Activated CD8-positive, alpha-beta memory T cell treated with anti-CD3 and anti-CD28 coated beads for 1 hour (primary cell): ENCODE measurements at places on chromosomes 13 and 19.

DNA sequence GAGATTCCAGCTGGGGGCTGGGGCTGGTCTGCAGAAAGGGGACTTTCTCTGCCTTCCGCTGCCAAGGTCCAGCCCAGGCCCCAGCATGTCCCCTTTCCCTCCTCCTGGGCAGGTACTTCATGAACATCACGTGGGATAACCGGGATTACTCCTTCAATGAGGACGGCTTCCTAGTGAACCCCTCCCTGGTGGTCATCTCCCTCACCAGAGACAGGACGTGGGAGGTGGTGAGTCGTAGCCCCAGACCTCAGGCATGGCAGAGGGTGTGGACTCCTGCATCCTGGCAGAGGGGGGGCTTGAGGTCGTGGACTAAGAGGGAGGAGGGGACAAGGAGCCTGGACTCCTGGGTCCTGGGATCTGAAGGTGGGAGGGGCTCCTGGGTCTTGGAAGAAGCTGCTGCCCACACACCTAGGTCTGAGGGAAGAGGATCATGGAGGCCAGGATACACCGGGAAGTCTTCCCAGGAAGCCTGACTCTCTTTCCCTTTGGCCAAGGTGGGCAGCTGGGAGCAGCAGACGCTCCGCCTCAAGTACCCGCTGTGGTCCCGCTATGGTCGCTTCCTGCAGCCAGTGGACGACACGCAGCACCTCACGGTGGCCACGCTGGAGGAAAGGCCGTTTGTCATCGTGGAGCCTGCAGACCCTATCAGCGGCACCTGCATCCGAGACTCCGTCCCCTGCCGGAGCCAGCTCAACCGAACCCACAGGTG is 20.6 kb downstream of the GRIN2D start:
- DNase-seq = no peak

DNA sequence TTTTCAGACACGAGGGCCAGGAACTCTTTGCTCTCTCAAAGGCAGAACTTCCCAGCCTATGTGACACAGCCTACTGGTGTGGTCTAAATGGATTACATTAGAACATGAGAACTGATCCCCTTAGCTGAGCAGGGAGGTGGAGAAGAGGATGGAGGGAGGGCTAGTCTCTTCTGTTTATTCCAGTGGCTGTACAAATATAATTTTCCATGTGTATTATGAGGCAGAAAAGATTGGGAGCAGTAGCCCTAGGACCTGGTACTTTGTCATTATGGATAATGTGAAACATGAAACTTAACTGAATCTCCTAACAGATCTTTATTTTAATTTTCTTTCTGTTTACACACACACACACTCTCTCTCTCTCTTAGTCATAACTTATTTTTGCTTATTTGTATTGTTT is 82.1 kb downstream of the WDFY2 start:
- no peak for DNase-seq

- DNase-seq = no peak
Observed at GRCh38 chr19:57641715-57642234, 8.8 kb downstream of the ZNF211 start.

DNA sequence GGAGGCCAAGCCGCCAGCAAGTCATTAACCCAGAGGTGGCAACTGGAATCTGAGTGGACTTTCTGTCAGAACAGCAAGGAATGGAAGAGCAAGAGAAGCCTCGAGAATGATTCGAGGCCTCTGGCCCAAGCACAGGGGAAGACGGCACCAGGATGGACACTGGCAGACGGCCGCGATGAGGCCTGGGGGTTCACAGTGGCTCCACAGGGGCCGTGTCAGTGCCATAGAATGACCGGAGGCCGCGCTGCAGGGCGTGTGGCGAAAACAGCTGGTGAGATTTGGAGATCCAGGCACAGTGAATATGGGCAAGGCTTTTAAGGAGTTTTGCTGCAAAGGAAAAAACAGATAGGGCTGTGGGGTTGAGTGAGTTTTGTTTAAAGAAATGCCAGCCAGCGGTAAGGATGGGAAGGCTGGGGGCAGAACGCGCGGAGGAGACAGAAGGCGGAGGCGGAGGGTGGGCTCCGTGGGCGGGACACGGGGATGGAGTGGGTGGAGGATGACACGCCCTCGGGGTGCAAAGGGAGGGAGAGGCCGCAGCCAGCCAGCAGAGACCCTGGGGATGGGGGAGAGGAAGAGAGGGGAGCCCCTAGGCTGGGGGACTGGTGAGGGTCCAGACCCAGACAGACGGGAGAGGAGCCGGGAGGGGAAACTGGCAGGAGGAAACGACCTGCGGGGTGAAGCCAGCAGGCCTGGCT is 130.5 kb downstream of the RNF17 start:
- no peak for DNase-seq

DNA sequence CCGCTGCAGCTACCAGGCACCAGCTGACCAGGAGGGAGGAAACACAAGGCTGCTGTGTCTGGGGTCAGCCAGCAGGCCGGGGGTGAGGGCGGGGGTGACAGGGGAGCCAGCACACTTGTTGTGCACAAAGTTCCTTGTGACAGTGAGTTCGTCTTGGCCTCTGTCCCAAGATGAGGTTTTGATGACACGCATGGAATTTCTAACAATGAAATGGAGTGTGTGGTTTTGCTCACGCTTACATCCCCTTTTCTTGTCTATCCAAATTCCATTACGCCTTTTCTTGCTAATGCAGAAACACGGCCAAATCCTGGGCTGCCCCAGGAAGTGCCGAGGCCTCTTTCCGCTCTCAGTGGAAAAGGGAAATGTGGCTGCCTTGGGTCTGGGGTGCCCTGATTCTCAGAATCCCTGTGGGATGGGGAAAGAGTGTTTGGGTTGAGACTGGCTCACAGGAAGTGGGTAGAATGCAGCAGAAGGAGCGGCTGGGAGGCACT is 73.8 kb downstream of the GADD45B start:
- DNase-seq = no peak

- DNase-seq = no peak
Observed at GRCh38 chr13:66659286-66659685, 570.9 kb downstream of the PCDH9 start.
